ENCODE measurements at places on chromosomes 7 and 10.

- no peak for DNase-seq
Measured at GRCh38 chr10:15238555-15239335, 70.3 kb upstream of the NMT2 start.

GRCh38 chr10:123831259-123831658 lies 60.3 kb downstream of the CPXM2 start:
- DNase-seq: no peak

DNA sequence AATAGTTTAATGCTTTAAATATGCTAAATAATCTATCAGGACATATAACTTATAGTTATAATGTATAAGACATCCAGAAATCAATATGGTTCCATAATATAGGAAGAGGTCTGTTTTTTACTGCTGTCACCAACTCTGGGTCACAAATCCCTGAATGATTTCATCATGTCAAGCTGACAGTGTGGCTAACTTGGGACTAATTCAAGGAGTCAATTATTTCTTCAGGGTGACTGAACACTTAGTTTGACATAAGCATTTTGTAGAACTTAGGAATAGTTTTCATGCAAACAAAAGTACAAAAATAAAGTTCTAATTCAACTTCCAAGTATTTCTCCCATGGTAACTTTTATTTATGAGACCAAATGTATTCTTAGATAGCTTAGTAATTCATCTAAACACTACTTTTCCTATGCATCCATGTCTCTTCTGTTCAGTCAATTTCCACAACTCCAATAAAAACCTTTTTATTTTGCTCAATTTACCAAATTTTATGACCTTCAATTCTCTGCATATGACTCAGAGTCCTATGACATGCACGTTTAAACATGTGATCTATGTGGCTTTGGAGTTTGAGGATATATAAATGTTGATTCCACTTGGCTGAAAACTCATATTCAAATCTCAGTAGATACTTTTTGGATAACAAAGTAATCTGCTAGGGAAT lies 40.3 kb upstream of the GNAT3 start:
- DNase-seq: no peak

DNA sequence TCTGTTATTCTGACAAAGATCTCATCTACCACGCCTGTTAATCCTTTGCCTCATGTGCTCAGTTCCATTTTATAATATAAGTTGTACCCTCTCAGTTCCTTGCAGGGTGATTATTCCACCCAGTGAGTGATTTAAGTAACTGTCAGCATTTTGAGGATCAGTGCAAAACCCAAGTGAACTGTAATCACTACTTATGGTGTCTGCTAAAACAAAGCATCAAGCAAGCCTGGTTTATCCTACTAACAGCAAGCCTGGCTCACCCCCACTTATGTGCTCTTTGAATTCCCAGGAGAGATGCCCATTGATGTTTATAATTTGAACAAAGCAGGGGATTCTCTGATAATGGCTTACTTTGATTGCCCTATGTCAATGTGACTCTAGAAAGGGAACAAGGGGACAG lies 186.8 kb upstream of the LRGUK start:
- no peak for DNase-seq

GRCh38 chr10:15052121-15052520 lies 8.4 kb downstream of the OLAH start:
- DNase-seq: no peak

- DNase-seq: no peak
Measured at GRCh38 chr7:141928146-141928844, 12.1 kb downstream of the OR9A4 start.

GRCh38 chr10:88676283-88677060 lies 12.2 kb downstream of the LIPF start:
- DNase-seq: no peak

GRCh38 chr7:129784783-129785684 lies 167.7 kb downstream of the UBE2H start:
- no peak for DNase-seq

DNA sequence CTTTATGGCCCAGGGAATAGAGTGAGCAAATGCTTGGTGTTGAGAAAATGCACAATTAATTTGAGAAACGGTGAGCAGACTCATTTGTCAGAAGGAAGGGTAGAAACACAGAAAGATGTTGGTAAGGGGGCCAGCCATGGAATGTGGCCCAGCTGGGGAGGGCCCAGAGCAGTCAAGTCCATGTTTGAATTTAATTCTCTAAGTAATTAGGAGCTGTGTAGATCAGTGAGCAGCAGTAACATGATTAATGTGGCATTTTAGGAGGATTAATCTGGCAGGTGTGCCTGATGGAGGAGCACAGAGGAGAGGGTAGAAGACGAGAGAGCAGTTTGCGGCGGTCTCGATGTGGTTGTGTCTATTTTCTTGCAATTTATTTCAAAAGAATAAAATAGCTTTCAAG lies 218.7 kb downstream of the FRMD4A start:
- DNase-seq: no peak

DNA sequence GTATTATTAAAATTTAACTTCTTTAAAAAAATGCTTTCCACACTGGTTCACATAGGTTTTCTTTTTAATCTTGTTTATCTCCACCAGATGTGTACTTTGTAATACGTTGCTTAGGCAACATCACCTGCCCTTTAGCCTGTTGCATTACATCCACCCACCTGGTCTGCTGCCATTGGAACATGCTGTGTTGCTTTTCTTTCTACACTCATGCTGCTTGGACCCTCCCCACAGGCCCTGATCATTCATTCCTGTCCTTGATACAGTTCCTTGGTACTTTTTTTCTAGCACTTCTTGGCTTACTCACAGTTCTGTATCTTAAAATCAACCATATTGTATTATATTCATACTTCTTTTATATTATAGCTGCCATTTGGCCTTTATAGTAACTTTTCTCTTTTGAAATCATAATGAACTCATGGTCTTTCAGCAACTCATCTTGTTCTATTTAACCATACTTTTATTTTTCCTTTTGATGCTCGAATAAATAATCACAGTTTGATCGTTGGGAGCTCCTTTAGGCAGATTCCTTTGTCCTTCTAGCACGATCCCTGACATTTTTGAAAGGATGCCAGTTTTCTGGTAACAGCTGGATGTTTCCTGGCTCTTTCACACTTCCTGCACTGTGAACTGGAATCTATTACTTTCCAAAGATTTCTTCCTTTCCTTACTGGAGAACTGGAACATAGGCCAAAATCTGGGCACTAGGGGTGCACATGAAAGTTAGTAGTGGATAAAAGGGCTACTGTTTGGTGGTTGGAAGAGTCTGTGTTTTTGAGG lies 125.1 kb downstream of the CDK14 start:
- DNase-seq: no peak

DNA sequence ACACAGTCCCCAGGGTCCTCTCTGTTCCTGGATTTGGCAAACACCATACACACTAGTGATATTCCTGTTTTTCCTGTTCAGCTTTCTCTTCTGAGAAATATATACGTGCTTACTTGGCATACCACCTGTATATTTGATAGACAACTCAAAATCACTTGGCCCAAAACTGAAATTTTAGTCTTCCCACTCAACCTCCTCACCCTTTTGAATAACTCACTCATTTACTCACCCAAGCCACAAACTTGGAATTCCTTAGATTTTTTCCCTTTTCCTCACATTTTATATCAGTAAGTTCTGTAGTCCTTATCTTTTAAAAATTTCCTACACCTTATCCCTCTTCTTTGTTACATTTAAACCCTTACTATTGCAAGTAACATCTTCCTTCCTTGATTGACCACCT lies 143.4 kb downstream of the PPP1R3A start:
- no peak for DNase-seq
